ENCODE measurements at places on chromosomes 6 and 20.

- DNase-seq, result no peak
Observed at GRCh38 chr20:36775196-36775595, 1.6 kb upstream of the DSN1 start.

- DNase-seq, result no peak
Observed at GRCh38 chr6:30752157-30752927, 8.0 kb upstream of the IER3 start.

GRCh38 chr6:170292407-170293158 lies 1.7 kb upstream of the DLL1 start:
- DNase-seq, result no peak

GRCh38 chr6:29477923-29478450 lies 9.8 kb downstream of the MAS1L start:
- DNase-seq, result no peak

GRCh38 chr6:34370361-34370760 lies 22.1 kb downstream of the NUDT3 start:
- no peak for DNase-seq

GRCh38 chr6:152701081-152701862 lies 3.6 kb downstream of the MYCT1 start:
- no peak for DNase-seq

DNA sequence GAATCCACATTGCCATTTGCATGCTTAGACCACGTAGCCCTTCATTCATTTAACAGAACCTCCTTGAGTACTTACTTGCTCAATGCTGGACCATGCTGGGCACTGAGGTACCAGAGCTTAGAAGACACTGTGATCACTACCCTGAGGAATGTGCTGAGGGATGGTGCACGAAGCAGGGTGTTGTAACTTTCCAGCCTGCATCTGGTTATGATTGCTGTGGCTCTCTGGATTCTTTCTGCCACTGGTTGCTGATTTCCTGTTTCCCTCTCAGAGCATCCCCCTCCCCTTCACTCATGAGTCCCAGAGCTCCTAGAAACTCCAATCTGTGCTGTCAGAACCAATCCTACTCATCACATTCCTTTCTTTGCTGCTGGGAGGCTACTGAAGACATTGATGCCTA lies 537.4 kb downstream of the PTPRT start:
- DNase-seq, result no peak

DNA sequence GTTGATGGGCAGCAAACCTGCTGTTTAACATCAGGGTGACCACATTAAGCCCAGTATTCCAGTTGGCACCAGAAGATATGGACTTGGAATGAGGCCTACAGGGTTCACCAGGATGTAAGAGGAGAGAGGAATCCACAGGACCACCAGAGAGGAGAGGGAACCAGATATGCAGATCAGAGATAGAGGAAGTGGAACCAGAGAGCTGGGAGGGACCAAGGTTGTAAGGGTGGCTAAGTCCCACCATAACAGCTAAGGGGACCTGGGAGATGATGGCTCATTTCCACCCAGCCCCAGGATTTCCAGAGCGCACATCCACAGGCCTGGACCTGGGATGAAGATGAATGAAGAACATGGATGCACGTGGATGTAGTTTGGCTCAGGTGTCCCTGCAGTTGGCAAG lies 11.1 kb downstream of the BTN2A1 start:
- no peak for DNase-seq

DNA sequence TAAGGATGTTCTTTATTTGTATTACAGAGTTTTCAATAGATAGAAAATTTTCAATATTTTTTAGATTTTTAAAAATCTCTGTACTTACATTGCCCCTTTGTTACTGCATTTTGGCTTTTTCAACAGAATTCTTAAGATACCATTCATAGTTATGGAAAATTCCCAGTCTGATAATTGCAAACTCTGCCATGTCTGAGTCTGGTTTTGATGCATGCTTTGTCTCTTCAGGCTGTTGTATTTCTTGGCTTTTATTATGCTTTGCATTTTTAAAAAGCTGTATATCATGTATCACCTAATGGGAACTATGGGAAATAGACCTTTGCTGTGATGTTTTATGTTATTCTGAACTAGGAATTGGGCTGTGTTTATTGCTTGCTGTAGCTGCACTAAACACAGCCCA lies 898.9 kb upstream of the ADGRB3 start:
- DNase-seq, result no peak

DNA sequence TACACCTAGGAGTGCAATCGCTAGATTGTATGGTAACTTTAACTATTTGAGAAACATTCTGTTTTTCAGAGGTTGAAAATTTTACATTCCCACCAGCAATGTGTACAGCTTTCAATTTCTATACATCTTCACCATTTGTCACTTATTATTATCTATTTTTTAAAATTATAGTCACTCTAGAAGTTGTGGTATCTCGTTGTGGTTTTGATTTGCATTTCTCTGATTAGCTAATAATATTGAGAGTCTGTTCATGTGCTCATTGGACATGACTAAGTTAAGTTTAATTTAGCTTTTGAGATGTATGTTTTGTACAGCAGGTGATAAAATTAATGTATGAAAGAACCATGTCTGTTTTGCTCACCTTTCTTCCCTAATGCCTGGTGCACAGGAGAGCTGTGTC lies 34.8 kb upstream of the PLCB1 start:
- no peak for DNase-seq

DNA sequence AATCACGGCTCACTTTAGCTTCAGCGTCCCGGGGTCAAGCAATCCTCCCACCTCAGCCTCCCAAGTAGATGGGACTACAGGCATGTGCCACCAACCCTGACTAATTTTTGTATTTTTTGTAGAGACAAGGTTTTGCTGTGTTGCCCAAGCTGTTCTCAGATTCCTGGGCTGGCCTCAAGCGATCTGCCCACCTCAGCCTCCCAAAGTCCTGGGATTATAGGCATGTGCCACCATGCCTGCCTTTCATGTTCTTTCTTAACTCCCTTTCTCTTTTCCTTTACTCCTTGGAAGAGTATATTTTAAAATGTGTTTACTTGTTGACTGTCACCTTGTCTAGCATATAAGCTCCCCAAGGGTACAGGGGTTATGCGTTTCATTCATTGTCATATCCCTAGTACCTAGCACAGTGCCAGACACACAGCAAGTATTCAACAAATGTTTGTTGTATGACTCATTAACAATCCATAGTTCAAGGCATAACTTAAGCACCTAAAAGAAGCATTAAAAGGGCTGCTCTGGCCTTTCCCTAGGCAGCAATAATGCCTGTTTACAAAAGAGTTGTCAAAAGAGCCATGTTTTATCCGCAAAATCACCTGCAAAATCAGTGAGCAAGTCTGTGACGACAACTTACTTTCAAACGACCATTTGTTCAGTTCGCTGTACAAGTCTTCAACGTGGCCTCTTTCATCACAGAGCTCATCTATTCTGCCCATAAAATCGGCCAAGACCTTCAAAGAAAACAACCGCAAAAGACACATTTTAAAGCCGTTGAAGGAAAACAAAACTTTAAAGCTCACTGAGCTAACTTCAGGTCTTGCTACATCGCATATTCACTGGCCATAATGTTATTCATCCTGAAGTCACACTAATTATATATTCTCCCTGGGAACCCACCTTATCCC lies 4.6 kb downstream of the CYP24A1 start:
- no peak for DNase-seq

GRCh38 chr6:90249458-90249857 lies 47.2 kb downstream of the BACH2 start:
- no peak for DNase-seq

- DNase-seq, result no peak
Observed at GRCh38 chr20:1389703-1390580, 2.9 kb downstream of the FKBP1A start.

- DNase-seq, result no peak
Observed at GRCh38 chr6:20943040-20943627, 408.9 kb downstream of the CDKAL1 start.

DNA sequence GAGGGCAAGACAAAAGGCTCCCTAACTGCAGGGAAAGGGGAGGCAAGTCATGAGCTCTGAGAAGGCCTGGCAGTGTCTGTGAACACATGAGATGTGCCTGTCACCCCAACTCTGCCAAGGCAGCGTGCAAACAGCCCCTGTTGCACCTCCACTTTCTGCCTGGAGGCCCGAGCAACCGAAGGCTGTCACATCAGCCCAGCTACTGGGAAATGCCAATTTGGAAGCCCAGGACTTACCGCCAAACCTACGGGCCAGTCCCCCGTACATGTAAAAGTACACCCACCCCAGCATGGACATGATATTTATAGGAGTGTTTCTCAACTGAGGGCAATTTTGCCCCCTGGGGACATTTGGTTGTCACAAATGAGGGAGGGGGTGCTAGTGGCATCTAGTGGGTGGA lies 27.3 kb upstream of the RPP40 start:
- no peak for DNase-seq

DNA sequence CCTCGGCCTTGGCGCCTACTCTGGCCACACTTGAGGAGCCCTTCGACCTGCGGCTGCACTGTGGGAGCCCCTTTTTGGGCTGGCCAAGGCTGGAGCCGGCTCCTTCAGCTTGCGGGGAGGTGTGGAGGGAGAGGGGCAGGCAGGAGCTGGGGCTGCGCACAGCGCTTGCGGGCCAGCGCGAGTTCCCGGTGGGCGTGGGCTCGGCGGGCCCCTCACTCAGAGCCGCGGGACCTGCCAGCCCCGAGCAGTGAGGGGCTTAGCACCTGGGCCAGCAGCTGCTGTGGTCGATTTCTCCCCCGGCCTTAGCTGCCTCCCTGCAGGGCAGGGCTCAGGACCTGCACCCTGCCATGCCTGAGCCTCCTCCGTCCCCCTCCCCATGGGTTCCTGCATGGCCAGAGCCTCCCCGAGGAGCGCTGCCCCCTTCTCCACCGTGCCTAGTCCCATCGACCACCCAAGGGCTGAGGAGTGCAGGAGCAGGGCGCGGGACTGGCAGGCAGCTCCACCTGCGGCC lies 136.8 kb downstream of the EPHA7 start:
- no peak for DNase-seq

- DNase-seq, result no peak
Observed at GRCh38 chr6:38959138-38959537, 89.4 kb upstream of the GLP1R start.

DNA sequence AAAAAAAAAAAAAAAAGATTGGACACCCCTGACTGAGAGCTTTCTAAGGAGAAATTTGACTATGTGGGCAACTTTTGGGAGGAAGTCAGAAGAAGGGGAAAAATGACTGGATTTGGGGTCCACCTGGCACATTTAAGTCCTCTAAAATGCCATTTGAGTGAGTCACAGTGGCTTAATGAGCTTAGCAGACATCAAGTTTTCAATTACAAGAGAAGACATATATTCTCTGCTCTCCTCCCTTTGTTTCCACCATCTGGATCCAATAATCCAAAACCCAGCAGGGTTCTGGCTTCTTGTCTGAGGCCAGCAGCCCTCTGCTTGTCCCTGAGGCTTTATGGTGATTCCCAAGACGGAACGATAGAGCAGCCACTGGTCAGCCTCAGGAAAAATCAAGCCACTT lies 6.9 kb downstream of the PI3 start:
- DNase-seq, result no peak

DNA sequence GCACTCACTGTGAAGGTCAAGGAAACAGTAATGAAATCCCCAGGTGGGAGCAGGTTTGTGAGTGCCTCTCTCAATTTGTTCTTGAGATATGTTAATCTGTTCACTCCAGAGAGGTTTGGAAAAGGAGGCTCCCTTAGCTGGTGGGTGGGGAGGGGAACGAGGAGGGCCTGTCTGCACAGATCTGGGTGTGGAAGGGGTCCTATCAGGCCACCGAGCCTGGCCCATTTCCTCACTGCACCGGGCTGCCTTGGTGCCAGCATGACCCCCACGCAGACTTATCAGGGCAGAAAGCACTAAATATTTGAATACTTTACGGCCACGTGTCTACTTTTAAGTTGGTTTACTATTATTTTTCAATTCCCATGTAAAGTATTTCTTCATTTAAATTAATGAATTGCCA lies 8.3 kb downstream of the AGPAT4 start:
- DNase-seq, result no peak

DNA sequence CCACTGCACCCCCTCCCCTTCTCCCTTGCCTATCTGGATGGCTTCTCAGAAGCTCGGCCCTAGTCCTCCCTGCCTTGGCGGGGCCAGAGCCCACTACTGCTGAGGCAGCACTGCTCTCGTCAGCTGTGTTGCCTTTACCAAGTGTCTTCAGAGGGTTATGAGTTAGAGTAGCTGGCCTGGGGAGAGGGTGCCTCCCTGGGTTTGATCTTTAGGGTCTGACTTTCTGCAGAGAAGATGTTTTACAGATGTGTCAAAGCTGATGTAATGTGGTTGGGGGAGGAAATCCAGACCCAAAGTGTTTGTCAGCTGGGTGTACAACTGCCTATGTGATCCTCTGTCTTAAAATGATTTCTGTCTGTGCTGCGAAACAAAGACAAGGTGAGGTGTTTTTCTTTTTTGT lies 30.4 kb upstream of the PI16 start:
- DNase-seq, result no peak

DNA sequence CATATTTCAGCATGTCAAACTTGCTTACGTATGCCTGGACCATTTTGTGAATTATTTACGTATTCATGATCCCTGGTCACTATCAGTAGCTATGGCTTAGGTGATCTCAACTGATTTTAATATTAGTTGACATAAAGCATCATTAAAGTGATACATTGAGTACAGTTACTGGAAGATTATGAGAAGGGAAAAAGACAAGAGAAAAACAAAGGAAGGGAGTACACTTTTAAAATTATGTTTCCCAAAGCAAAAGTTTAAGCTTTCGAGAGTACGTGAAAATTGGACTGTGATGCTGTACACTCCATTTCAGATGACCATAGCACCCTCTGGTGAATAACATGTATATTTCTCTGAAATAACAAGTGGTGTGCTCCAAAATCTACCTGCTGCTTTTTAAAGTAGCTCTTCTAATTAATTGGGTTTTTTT lies 215.0 kb upstream of the HSF2 start:
- no peak for DNase-seq

GRCh38 chr6:155314773-155315515 lies 660 bp upstream of the TFB1M start:
- DNase-seq, result peak; percentile 50

DNA sequence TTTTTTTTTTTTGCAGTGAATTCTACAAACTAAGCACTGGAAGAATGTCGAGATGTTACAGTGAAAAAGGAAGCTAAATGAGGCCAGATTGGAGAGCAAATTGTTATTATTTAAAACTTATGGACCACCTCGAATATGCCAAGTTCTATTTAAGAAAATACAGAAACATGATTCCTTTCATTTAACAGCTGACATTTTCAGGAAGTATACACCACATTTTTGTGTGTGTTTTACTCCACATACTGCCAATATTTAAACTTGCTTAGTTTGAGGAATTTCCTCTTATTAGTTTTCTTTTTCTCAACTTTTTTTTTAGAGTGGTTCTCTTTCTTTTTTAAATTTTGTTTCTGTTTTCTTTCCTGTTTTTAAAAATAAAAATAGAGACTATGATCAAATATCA lies 37.0 kb upstream of the GCLC start:
- DNase-seq, result no peak

Data from stimulated activated CD4-positive, alpha-beta T cell treated with anti-CD3 and anti-CD28 coated beads, Interleukin-2, amount 100 ng/mL, for 48 hours (primary cell).